CD4-positive, alpha-beta T cell (primary cell): ENCODE measurements at places on chromosomes 3 and 15.

GRCh38 chr3:76527773-76528172 is 512.1 kb upstream of the ROBO2 start:
- DNase-seq = no peak

DNA sequence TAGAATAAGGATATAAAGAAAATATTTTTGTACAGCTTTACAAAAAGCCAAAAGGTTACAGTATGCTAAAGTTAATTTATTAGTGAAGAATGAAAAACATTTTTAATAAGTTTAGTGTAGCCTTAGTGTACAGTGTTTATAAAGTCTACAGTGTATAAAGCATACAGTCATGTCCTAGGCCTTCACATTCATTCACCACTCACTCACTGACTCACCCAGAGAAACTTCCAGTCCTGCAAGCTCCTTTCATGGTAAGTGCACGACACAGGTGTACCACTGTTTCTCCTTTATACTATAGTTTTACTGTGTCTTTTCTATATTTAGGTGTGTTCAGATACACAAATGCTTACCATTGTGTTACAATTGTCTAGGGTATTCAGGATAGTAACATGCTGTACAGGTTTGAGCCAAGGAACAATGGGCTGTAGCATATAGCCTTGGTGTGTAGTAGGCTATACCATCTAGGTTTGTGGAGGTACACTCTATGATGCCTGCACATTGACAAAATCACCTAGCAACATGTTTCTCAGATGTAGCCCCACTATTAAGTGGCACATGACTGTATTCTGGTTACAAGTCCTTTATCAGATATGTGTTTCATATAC is 197.1 kb upstream of the KBTBD8 start:
- no peak for DNase-seq

DNA sequence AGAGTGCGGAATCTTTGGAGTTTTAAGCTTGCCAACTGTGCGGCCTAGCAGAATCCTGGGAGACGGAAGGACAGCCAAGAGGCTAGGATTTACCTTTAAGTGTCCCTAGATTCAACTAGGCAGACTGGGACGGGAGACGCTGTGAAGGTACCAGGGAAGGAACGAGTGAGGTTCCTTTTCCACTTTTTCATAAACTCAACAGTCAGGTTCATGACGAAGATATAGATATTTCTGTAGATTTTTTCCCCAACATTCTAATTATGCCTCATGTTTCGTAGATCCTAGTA is 564 bp upstream of the GABPB1 start:
- DNase-seq = no peak

DNA sequence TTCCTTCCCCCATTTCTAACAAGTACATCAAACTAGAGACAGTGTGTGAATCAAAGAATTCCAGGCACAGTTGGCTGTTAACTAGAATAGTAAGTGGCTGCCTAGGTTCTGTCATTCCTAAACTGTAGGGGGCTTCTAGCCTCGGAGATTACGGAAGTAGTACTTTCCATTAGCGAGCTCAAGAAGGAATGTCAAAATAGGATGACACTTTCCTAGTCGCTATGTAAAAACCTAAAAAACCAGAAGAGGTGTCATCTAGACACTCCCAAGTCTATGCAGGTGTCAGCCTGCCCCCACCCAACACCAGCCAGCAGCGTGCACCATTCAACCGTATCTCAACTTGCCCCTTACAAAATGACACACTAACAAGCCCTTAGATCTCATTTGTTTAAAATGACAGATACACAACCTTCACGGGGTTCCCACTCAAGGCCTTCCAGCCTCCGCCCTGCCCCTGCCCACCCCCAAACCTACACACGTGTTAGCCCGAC is 874 bp downstream of the INO80 start:
- DNase-seq = no peak

GRCh38 chr3:155492841-155493240 is 199.4 kb upstream of the STRIT1 start:
- no peak for DNase-seq

DNA sequence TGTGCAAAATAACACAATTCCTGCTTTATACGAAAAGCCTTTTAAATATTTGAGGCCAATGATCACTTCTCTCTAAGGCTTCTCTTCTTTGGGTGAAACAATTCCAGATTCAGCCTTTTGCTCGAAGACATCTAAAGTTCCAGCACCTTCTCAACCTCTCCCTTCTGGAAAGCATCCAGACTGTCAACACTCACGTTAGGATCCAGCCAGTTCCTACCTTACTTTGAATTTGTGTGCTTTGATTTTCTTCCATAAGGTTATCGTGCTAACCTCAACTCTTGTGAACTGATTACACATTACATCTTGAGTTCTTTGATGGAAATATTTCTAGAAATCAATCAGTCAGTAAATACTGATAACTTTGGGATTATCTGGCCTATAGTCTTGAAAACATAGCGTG is 125.3 kb upstream of the ETV5 start:
- no peak for DNase-seq

- peak; percentile 30 for DNase-seq
Measured at GRCh38 chr15:95291898-95292472, 1038.5 kb upstream of the NR2F2 start.

DNA sequence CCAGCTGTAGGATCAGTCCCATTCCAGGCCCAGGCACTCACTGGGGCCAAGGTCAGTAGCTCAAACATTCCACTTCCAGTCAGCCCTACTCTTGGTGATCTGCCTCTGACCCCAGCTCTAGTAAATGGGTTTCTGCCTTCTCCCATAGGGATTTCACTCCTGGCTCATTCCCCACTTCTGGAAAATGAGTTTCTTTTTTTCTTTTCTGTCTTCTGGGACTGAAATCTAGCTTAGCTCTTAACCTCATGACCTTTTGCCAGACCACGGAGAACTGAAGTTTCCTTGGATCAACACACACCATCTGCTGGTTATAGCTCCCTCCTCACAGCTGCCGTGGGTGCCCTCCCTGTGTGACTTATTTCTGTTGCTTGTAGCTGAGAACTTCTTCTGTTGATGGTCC is 21.3 kb downstream of the MME start:
- no peak for DNase-seq

DNA sequence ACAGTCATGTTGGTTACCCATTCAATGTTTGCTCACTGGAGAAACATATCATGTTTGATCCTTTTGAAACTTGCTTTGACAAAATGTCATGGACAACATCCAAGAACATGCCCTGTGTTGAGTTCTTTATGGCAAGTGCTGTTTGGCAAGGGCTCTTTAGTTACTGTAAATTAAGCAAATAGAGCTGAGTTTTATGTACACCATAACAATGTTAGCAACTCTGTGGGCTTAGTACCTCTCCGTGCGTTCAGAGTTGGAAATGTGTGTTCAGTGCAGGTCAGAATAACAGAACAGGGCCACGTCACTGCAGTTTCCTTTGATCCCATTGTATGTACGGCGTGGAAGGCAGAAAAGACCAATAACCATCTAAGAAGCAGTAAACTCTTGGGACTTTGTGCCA is 132.5 kb downstream of the MYRIP start:
- no peak for DNase-seq

- no peak for DNase-seq
Measured at GRCh38 chr3:55297706-55298105, 189.4 kb downstream of the WNT5A start.

DNA sequence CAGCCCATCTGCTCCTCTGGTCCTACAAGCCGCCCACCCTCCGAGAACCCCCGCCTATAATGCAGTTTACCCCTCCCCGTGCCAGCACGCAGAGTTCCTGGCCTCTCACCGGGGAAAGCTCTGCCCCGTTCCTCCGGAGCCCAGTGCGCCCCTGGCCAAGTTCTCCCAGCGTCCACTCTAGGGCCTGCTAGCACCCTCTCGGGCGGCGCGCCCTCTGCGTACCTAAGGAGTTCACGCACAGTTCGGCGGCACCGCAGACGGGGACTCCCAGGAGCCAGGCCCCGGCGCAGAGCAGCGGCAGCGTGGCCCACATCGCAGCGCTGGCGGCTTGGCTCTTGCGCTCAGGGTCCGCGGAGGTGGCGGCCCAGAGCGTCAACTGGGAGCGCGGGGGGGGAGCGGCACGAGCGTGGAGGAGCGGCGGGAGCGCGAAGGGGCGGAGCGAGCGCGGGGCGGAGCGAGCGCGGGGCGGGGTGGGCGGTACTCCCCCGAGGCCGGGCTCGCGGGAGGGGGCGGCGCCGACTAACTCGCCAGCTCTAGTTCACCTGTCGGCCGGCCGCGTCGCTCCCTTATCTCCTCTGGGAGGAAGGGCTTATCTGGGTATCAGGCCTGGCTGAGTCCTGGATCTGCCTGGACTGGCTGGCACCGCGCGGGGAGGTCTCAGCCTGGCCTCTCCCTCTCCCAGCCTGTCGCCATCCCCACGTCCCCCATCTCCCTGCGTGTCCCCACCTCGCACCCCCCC is at the start of gene CTSH:
CTSH (minus strand) TSS at position 378 of the 739 bp plus-strand sequence; CDS start at position 313, 65 bp downstream.
- peak; percentile 69 for DNase-seq
